ENCODE measurements at places on chromosomes 5 and 9. TPM values are rescaled to one million over a fixed set of nuclear protein-coding genes. Genes with fewer than 3 reads are reported as not detected.

DNA sequence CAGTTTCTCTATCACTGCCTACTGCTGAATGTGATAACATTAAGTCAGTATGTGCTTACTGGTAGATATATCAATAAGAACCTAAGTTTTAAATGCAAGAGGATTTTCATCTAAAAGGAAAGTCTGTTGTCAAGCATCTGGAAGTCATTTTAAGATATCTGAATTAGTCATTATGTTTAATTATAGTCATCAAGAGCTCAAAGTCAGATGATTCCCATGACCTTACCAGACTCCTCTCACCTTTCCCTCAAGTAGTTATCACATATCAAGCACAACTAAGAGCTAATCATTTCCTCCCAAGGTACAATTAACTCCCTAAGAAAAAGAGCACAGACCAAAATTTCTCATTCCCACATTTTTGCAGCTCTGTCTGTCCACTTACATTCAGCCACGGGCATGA, 45.5 kb downstream of the PUM3 start:
- DNase-seq = no peak

Gene CARTPT
- total RNA-seq = 1.5 TPM

DNA sequence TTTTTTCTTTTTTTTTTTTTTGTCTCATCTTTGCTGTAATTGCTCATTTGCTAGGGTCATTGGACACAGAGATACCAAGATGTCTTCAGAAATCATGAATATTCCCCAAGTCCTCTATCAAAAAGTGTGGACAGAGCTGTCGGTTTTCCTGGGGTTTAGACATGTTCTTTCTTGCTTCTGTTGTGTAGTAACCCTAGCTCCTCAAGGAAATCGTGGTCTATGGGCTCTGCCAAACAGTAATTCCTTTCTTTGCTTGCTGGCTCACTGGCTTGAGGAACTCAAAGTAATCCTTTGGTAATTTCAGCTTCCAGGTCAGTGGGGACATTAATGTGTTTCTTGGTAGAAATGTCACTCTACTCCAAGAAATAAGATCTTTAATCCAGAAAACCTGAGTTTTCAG, 101.7 kb downstream of the TMC1 start:
- no peak for DNase-seq

DNA sequence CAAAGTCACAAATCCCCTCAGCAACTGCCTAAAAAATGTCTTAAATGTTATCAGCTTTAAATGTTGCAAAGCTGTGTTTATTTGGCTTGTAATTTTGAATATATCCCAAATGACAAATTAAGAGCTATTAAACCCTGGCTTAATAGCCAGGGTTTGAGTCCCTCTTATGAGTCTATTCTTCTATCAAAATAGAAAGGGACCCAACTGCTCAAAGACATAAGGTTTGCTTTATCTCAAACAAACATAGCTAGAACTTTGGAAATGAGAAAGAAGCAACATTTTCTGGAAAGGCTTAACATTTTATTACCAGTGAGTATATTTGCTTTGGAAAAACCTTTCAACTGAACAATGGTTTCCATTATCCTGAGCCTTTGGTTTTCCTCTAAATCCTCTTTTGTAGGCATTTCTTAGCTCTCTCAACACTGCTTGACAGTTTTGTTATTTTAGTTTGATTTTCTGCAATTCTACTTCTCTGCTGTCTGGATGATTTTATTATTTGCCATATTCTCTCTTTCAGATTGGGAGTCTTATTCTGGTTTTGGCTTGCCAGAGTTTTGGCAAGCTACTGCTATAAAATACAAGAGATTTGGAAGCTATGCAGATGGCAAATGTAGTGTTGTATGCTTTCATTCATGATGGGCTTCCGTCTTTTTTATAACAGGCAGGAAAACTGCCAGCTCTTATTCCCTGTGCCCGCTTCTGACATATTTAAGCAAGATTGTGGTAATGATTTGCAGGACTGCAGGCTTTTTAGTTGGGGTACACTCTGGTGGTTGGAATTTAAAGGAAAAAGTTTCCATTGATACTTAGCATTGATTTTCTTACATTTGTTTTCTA, 734.9 kb downstream of the DTWD2 start:
- DNase-seq = peak; percentile 5

DNA sequence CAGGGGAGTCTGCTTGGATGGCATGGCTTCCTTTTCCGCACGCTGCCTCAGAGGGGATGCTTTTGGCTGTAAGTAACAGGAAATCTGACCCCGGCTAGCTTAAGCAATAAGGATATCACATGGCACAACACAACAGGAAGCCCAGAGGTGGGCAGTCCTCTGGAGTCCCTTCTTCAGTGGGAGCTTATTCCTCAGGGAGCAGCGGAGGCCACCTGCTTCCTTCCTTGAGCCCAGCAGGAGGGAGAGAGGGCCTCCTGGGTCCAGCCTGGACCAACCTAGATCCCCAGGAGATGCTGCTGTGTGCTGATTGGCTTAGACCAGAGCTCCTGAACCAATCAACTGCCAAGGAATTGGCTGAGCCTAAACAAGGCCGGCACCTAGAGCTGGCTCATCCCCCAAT, 66.3 kb downstream of the C9orf50 start:
- no peak for DNase-seq

- DNase-seq = no peak
Measured at GRCh38 chr5:65192331-65192730, 289.4 kb downstream of the ADAMTS6 start.

DNA sequence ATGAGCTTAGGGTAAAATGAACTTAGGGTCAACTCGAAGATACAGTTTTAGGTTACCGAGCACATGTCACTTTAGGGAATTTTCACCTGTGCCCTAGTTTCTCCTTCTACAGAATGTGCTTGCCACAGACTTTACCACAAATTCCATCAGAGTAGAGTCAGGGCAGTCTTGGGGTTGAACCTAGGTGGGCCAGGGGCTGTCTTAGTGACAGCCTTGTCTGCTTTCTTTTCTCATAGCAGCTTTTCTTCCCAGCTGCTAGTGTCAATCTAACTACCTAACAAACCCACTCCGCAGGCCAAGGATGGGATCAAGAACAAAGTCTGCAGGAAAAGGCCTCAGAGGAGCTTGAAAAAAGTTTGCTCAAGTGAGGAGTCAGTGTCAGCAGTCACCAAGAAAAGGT, 458.1 kb upstream of the CDH18 start:
- no peak for DNase-seq

Gene C9orf50
- not detected for total RNA-seq

DNA sequence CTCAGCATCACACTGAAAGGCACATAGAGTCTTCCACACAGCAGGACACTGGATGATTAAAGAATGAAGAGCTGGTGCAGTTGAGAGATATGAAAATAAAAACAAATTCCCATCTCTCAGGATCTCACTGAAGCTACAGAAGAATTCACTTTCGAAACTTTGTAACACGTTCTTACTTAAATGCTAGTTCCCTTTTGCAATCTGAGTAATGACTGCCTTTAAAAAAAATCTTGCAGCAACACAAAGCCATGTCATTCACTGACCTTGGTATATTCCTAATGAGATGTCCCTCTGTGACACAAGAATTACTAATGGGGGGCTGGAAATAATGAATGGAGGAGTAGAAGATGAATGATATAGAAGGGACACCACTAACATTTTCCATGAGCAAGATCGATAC, 201.8 kb downstream of the GLIS3 start:
- no peak for DNase-seq

Gene BTNL8
- 8.3 TPM for total RNA-seq
